ENCODE measurements at places on chromosomes 13 and 19.
A peak's percentile ranks its signal among the peaks of the same experiment; 100 is the strongest.

GRCh38 chr13:46079770-46080169 is 25.1 kb downstream of the CPB2 start:
- DNase-seq: no peak

GRCh38 chr19:1749373-1750342 is 3.6 kb upstream of the ONECUT3 start:
- no peak for DNase-seq

DNA sequence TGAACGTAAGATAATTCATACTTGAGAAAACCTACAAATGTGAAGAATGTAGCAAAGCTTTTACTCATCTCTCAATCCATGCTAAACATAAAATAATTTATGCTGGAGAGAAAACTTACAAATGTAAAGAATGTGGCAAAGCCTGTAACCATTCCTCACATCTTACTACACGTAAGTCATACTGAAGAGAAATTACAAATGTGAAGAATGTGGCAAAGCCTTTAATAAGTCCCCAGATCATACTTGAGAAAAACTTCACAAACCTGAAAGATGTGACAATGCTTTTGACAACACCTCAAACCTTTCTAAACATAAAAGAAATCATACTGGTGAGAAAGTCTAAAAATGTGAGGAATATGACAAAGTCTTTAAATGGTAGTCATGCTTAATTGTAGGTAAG is 89.4 kb downstream of the ZNF675 start:
- no peak for DNase-seq

- no peak for DNase-seq
These were observed 66.1 kb downstream of the ATP7B start for GRCh38 chr13:51945149-51945548.

DNA sequence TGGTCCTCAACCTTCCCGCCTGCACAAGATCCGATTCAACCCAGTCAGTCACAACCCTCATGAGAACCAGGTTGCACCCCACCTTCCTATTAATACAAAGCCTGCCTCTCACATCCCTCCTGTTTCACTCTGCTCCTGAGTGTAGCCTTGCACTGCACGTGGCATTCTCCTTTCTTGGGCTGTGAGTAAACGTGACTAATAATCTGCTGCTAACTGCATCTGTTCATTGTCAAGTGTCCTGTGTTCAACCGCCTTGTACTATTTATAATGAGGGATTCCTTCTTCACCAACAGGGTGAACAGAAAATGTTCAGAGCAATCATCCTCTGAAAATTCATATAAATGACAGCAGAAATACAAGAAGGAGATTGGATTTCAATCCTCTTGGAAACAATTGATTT is 1608.2 kb downstream of the SLITRK5 start:
- DNase-seq: no peak

DNA sequence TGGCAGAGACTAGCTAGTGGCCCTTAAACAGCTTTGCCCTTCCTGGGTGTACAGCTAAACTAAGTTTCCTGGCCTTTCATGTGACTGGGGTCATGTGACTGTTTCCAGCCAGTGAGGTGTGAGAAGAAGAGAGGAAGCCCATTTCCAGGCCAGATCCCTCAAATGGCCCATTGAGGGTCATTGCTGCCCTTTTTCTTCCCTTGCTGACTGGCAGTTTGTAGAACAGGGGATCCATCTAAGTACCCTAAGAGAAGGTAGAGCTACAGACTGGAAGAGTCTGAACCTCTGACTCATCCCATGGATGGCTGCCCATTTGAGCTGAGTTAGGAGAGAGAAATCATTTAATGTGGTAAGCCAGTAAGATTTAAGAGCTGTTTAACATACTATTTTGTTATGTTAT is 2.8 kb downstream of the SWSAP1 start:
- no peak for DNase-seq

- no peak for DNase-seq
These were observed 696.6 kb downstream of the LIG4 start for GRCh38 chr13:107518780-107519179.

GRCh38 chr19:1000095-1000494 is at the start of gene GRIN3B:
Gene GRIN3B (plus strand): TSS chr19:1000419. CDS start chr19:1000438, 19 bp downstream.
- DNase-seq: no peak

DNA sequence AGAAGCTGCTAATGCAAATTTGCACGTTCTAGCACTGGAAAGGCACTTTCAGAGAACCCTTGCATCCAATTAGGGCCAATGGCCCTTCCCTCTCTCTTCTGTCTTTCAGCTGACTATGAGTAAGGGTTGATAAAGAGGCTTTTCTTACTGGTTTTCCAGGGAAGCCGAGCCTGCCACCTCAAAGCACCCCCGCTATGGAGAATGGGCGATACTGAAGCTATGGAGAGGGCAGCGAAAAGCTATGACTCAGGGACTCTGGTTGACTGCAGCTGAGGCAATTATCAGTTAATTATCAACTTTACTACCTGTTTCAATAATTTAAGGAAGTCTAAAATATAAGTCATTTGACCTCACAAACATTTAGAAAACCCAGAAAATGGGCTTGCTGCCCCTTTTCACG is 115.8 kb downstream of the TRPC4 start:
- DNase-seq: no peak

DNA sequence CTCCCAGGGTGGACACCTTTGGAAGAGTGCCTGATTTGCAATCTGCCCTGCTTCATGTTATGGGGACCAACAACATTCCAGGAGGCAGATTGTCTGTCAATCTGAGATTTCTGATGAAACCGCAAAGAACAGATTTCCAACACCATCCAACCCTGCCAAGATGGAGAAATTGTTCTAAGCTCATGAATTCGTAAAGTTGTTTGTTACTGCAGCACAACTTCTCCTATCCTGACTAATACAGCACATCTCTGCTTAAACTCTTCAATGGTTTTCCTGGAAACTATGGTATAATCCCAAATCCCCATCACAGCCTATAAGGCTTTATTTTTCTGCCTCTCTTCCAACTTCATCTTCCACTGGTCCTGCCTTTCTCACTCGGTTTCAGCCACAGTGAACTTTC is 210.3 kb upstream of the TSHZ3 start:
- DNase-seq: no peak

GRCh38 chr13:94332359-94333096 is 147.0 kb downstream of the DCT start:
- DNase-seq: no peak

- DNase-seq: no peak
These were observed 42.2 kb upstream of the SPACA7 start for GRCh38 chr13:112333756-112334543.

- no peak for DNase-seq
These were observed 1.3 kb upstream of the LCP1 start for GRCh38 chr13:46183018-46183946.

DNA sequence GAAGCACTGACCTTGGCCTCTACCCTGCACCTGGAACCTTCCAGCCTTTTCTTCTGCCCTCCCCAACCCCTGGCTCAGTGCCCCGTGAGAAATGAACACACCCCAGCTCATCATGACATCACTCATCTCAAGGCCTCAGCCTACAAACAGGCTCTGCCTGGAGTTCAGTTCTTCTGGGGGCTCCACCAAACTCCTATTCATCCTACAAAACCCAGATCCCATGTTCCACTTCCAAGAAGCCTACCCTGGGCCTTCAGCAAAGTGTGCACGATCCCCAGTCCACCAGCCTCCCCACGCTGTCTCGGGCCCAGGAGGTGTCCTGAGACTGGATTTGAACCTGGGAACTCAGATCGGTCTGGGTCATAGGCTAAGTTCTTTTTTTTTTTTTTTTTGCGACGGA is 9.0 kb upstream of the SHC2 start:
- DNase-seq: no peak

GRCh38 chr19:41161903-41162302 is 31.1 kb upstream of the CYP2S1 start:
- no peak for DNase-seq

- DNase-seq: no peak
These were observed 215.5 kb downstream of the NHLRC3 start for GRCh38 chr13:39253774-39254173.

- no peak for DNase-seq
These were observed 53.6 kb downstream of the TDRD12 start for GRCh38 chr19:32773126-32773525.

GRCh38 chr19:16000024-16000663 is 51.3 kb downstream of the OR10H4 start:
- no peak for DNase-seq

DNA sequence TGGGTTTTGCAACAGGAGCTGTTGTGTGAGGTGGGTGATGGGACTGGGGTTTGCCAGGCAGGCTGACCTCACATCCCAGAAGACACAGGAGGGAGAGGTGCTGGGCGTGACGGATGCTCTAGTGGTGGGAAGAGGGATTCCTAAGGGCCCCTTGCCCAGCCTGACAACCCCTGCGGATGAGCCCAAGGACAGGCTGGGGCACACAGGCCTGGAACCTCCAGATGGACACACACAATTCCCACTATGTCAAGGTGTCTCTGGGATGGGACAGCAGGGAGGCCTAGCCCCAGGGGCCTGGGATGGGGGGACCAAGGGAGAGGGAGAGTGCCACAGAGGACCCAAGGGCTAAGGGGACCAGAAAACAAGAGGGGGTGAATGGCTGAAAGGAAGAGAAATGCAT is 191.5 kb downstream of the ZNF536 start:
- no peak for DNase-seq

GRCh38 chr19:55005684-55006488 is 32.2 kb downstream of the GP6 start:
- DNase-seq: peak; percentile 49

DNA sequence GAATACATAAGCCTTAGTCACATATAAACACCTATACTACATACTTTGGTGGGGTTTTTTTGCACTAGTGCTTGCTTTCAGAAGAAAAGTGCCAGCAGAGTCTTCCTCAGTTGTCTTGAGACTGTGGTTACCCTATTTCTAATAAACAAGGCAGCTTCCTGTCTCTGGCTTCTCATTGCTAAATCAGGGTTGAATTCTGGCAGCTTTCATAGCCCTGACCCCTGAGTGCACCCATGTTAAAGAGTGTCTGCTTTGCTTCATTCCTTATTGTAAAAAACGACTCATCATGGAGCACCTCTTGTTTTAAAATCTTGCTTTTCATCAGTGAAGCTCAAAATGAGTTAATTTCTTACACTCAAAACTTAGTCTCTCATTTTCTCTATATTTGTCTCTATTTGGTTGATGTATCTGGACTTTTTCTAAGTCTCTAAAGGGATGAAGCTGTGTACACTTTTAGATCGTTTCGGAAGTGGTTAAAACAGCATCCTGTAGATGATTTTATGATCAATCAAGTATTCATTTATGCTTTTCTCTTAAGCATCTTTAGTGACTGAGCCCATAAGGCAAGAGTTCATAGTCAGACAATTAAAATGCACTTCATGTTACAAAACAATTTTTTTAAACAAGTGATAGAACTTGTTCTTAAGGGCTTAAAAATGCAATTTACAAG is 72.1 kb downstream of the KLF12 start:
- DNase-seq: no peak

- no peak for DNase-seq
These were observed 44.2 kb downstream of the PCDH8 start for GRCh38 chr13:52804202-52804641.

DNA sequence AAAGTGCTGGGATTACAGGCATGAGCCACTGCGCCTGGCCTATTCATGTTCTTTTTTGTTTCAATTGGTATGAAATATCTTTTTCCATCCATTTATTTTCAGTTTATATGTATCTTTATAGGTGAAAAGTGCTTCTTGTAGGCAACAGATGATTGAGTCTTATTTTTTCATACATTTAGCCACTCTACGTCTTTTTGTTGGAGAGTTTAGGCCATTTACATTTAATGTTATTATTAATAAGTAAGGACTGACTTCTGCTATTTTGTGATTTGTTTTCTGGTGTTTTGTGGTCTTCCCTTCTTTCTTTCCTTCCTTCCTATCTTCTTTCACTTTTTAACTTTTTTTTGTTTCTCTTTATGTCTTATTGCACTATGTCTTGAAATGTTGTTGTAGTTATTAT is 16.7 kb upstream of the KBTBD7 start:
- no peak for DNase-seq

DNA sequence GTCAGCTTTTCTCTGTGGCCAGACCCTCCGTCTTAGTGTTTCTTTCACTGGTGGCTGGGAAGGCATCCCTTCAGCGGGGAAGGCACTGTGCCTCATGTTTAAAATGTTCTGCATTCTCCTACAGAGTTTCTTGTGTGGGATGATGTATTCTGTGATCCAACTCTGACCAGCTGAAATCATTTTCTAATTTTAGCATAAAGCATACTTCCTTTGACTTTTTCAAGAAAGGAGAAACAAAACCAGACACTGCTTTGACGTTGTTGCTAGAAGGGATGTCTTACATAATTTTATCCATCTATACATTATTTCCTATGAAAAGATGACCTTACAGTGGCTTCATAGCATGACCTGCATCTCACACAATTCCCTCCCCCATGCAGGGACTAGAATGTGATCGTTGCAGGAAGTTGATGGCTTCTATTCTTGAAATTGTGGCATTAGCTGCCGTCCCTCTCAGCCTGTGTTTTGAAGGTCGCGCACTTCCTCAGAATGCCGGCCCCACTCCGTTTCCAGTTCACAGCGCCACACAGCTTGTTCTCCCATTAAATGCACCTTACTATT is 38.6 kb upstream of the TEX29 start:
- DNase-seq: peak; percentile 33

GRCh38 chr13:111659219-111659775 is 338.9 kb downstream of the TEX29 start:
- no peak for DNase-seq

DNA sequence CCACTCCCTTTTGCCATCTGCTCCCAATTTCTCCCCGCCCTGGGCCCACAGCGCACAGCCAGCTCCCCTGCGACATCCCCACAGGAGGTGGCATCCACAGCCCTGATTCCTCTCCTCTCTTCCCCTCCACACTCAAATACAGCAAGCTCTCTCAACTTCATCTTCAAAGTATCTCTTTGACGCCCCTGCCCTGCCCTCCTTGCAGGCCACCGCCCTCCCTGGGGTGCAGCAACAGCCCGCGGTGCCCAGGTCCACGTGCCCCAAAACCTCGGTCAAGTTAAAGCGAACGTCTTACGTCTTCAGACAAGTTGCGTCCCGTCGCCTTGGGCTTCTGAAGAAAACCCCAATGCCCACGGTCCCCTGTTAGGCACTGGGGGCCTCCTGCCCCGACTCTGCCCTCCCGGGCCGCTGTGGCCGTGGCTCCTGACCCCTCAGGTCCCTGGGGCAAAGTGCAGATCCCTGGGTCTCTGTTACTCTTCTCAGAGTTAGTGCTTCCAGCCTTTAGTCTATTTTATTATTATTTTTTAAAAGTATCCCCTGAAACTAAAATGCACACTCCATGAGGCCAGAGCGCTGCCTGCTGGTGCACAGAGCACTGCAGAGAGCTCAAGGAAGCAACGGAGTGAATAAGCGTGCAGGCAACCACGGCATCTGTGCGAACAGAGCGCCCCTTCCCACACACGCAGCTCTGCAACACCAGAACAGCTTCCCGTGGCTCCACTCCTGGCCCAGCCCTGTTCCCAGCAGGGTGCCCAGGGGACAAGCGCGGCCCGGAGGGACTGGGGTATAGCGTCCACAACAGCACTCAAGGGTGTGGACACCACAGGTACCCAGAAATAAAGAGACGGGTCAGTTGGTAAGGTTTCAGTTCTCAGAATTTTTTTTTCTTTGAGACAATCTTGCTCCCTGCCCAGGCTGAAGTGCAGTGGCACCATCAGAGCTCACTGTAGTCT is 26.4 kb downstream of the IL17D start:
- no peak for DNase-seq

GRCh38 chr19:2613507-2614295 is 88.8 kb downstream of the GNG7 start:
- DNase-seq: no peak

- DNase-seq: no peak
These were observed 8.3 kb downstream of the RYR1 start for GRCh38 chr19:38441657-38442348.
